Sigmoid colon (tissue), 7 donors: ENCODE measurements at places on chromosomes 7 and 10. TPM values are rescaled to one million over a fixed set of nuclear protein-coding genes. Genes with fewer than 3 reads are reported as not detected.

DNA sequence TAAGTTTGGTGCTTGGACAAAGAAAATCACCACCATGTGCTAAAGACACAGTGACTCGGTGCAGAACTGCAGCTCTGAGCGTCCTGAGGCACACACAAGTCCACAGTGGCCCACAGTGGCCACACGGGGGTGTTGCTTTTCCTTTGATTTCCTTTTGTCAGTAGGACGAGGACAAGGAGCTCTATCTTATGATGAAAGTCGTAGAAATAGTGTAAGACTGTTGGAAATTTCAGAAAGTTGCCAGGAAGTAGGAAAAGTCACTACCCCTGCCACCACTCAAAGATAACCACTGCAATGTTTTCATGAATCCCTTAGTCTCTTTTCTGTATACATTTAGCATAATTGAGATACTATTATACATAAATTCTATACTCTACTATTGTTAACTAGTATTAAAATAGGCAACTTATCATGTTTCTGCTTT, 146.0 kb downstream of the TNS3 start:
- no peak overlapping the region for H3K27ac ChIP-seq
- peaks cover 7% of the 10 kb centered on the region for H3K4me1 ChIP-seq
- peak; percentile 87 for DNase-seq
- no peaks in the 10 kb centered on the region for H3K36me3 ChIP-seq

Gene LRRN3
- 1.1 TPM for total RNA-seq

- H3K27me3 ChIP-seq, result no peaks in the 10 kb centered on the region
- no peaks in the 10 kb centered on the region for H3K36me3 ChIP-seq
- no peak for DNase-seq
- no peaks in the 10 kb centered on the region for H3K4me1 ChIP-seq
- no peak overlapping the region for H3K27ac ChIP-seq
Measured at GRCh38 chr7:46363688-46364087, 442.6 kb upstream of the IGFBP3 start.

Gene OGDHL
- total RNA-seq, result 6.1 TPM

GRCh38 chr10:78272329-78272728, 238.7 kb downstream of the RPS24 start:
- no peak for DNase-seq
- H3K36me3 ChIP-seq, result no peaks in the 10 kb centered on the region
- no peaks in the 10 kb centered on the region for H3K27me3 ChIP-seq
- H3K4me3 ChIP-seq, result no peak overlapping the region
- no peaks in the 10 kb centered on the region for H3K4me1 ChIP-seq
- H3K27ac ChIP-seq, result no peak overlapping the region

Gene IFIT1B
- total RNA-seq, result not detected

GRCh38 chr10:73161079-73161478, 6.7 kb downstream of the ECD start:
- peaks cover 14% of the 10 kb centered on the region for H3K4me1 ChIP-seq
- no peaks in the 10 kb centered on the region for H3K27me3 ChIP-seq
- peaks cover 3% of the 10 kb centered on the region for H3K36me3 ChIP-seq
- no peak overlapping the region for H3K4me3 ChIP-seq

DNA sequence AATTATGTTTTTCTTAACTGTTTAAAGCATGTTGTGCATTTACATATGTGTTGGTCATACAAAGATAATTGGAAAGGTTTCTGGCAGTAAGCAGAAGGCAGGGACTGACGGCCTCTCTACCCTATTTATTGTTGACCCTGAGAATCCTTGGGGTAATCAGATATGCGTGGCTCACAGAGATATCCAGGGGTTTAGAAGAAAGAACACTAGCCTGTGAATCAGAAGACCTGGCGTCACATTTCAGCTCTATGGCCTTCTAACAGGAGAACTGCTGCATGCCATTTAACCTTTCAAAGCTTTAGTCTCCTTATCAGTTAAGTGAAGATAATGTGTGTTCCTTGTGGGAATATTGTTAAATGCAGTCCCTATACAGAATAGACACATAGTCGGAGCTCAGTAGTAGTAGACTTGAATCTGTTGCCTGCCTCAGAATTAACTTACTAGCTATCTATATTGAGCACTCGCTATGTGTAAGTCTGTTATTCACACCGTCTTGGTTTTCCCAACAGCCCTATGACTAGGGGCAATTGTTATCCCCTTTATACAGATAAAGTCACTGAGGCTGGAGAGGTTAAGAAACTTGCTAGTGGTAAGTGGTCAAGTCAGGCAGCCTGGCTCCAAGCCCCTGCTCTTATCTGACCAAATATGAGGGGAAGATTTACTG, 129.6 kb upstream of the ANKRD1 start:
- H3K4me1 ChIP-seq, result no peaks in the 10 kb centered on the region
- H3K27ac ChIP-seq, result no peak overlapping the region
- DNase-seq, result no peak
- no peak overlapping the region for H3K4me3 ChIP-seq

- no peak for DNase-seq
- H3K4me3 ChIP-seq, result no peak overlapping the region
- no peaks in the 10 kb centered on the region for H3K27me3 ChIP-seq
- no peaks in the 10 kb centered on the region for H3K36me3 ChIP-seq
Measured at GRCh38 chr10:63429281-63429680, 36.5 kb downstream of the JMJD1C start.

Gene LRRC18
- not detected for total RNA-seq

DNA sequence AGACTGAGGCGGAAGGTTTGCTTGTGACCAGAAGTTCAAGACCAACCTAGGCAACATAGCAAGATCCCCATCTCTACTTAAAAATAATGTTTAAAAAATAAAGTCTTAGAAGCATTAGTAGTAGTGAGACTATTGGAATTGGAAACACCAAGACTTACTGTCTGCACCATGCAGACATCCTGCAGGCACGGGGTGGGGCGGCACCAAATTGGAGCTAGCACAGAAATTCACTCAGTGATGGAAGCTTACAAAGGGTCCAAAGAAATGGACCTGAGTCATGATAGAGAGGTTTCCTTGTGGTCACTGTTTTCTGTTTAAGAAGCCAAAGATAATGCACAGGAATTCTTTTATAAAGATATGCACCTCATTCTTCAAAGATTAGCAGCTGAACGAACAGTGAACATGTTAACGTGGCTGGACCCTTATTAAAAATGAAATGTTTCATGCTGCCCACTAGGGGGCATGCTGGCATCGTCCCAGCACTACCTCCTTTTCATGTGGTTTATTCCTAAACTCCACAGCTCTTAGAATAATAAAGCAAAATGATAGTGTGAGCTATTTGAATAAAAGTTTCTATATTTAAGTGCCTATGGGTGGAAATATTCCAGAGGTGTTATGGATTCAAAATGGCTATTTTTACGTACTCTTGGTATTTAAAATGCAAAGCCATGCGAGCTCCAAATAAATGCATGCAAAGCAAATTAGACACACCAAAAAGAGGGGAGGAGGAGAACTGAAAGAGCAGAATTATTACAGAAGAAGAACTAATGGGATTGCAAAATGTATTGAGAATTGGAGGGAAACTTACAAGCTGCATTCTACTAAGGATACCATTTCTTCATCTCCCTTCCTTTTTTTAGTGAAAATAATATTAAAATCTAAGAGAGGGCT, 28.6 kb downstream of the PDSS1 start:
- H3K27me3 ChIP-seq, result no peaks in the 10 kb centered on the region
- H3K4me1 ChIP-seq, result no peaks in the 10 kb centered on the region
- DNase-seq, result peak; percentile 89
- H3K27ac ChIP-seq, result no peak overlapping the region
